ENCODE measurements at places on chromosomes 3 and 15. TPM values are rescaled to one million over a fixed set of nuclear protein-coding genes. Genes with fewer than 3 reads are reported as not detected.
A peak's percentile ranks its signal among the peaks of the same experiment; 100 is the strongest.

GRCh38 chr15:50148362-50148963, 29.4 kb upstream of the ATP8B4 start:
- no peak for DNase-seq

DNA sequence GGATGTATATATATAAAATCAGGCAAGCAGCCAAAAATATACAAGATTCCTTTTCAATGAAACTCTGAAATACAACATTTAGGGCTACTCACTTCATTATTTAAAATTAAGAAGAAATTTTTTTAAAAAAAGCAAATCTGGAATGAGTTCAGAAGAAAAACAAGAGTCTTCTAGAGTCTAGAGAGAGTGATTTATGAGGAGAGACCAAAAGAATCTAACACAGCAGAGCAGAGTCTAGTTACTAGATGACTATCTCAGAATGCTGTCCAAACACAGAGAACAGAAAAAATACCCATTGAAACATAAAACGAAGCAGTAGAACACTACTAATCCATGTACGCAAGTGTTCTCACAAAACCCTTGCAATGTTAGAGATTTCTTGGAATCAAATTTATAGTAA, 275.2 kb upstream of the CBLB start:
- DNase-seq: no peak

Gene GABRG3
- not detected for total RNA-seq

Gene CACNA1D
- total RNA-seq: 0.31 TPM

DNA sequence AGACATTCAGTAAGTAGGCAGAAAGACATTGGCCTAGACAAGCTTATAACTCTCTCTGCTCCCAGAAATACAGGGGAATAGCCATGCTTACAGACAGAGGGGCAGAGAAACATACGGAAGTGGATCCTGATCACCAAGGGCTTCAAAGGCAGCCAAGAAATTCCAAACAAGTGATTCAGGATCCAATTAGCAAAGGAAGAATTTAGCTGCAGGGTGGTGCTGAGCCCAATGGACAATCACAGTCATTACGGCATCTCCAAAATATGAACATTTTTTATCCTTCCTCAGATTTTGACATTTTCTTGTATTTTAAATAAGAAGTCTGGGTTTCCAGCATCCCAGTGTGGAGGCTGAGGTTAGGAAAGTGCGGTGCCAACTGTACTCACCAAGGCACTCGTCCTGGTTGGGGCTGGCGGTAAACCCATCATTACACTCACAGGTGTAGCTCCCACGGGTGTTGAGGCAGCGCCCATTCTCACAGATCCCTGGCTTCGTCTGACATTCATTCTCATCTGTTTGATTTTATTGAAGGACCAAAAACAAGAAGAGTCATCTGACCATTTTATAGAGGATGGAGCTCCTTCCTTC, 96.8 kb downstream of the DUT start:
- no peak for DNase-seq

DNA sequence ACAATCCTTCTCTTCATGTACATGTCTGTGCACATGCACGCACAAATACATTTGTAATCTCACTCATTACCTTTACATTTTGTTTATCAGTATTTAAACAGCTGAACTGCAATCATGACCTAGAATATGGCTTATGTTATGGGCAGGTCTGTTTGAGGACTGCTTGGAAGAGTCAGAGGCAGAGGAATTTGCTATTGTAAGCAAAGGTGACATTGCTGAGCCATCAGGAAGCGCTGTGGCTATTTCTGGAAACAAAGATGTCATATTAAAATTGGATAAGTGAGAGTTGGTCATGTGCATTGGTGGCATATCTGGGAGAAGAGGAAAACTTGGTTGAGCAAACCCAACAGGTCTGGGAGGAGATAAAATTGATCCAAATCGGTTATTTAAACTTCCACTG, 41.6 kb downstream of the USF3 start:
- no peak for DNase-seq

DNA sequence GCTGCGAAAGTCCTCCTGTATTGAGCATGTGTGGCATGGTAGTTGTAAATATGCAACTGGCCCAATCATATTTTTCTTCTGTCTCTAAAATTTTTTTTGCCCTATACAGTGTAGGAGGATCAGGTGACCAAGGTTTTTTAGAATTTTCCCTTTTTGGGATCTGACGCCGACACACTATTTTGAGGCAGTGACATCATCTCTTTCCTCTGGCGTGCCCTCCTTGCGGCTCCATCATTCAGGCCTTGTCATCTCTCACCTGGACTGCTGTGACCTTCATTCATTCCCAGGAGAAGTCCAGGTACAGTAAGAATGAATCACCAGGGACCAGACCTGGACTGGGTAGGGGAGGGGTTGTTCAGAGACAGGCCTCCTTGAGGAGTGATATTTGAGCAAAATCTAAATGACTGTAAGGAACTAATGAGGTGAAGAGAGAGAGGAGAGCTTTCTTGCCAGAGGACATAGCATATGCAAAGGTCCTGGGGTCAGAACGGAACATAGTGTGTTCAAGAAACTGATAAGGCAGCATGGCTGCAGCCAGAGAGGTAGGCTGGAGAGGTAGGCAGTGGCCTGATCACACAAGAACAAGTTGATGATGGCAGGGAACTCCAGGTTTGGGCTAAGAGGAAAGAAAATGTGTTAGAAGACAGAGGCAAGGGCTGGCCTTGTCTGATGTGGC, 38.7 kb downstream of the ARNT2 start:
- DNase-seq: no peak

DNA sequence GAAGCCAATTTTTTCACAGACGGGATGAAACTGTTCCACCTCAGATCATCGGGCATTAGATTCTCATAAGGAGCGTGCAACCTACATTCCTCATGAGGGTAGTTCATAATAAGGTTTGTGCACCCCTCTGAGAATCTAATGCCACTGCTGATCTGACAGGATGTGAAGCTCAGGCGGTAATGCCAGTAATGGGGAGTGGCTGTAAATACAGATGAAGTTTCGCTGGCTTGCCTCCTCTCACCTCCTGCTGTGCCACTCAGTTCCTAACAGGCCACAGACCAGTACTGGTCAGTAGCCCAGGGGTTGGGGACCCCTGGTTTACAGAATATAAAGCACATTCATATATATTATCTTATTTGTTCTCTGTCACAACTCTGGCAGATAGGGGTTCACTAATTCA, 2.1 kb upstream of the LIMD1 start:
- no peak for DNase-seq

- no peak for DNase-seq
Measured at GRCh38 chr3:4751502-4752101, 227.6 kb upstream of the BHLHE40 start.

GRCh38 chr3:69212411-69213160, 90.2 kb upstream of the LMOD3 start:
- DNase-seq: no peak

DNA sequence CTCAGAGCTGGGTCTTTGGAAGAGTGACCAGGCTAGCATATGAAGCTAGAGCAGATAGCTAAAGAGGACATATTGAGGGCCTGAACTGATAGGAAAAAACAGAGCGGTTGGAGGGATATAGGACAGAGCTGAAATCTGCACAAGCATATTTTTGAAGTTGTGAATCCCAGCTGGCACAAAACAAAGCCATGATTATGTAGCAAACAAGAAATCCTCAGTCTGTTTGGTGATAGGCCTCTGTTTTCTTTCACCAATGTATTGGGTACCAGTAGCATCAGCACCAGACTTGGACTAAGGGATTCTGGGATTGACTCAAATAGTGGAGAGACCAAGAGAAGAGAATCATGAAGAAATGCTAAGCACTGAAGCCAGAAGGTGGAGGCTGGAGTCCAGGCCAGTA, 151.0 kb downstream of the FAM43A start:
- no peak for DNase-seq

GRCh38 chr15:100806157-100806556, 73.5 kb upstream of the ALDH1A3 start:
- DNase-seq: no peak

Gene GNAT1
- total RNA-seq: not detected

GRCh38 chr15:101014921-101015841, 96.0 kb downstream of the LRRK1 start:
- peak; percentile 78 for DNase-seq

DNA sequence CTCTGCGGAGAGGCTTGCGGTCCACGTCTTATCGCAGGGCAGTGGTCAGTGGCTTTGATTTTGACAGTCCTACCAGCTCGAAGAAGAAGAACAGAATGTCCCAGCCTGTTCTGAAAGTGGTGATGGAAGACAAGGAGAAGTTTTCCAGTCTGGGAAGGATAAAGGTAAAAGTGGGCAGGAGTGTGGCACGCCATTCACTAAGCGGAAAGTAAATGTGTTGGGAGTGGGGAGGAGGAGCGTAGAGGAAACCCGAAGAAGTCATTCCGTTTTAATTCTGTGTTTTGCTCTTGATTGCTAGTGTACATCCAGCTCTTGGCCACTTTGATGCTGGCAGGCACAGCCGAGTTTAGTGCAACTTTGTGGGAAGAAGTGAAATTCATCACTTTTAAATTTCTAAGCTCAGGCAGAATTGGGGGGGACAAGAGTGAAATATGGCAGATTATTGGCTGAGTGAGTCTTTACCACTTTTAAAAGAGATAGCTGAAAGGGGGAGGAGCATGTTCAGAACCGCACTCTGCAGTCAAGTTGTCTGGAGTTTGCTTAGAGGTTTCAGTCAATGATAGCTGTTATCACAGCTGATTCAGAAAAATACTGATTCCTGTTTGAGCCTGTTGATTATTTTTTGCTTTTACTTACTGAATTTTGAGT, 1.8 kb downstream of the ARHGEF26 start:
- DNase-seq: no peak

Gene XXYLT1
- total RNA-seq: 10.8 TPM

DNA sequence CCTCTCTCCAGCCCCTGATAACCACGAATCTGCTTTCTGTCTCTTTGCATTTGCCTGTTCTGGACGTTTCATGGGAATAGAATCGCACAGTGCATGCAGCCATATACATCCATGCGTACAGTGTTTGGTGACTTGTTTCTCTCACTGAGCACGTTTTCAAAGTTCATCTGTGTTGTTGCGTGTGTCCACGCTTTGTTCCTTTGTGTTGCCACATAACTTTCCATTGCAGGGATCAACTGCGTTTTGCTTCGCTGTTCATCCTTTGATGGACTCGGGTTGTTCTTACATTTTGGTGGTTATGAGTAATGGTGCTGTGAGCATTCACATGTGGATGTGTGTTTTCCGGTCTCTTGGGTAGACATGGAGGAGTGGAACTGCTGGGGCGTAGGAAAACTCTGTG, 56.4 kb upstream of the TAMM41 start:
- no peak for DNase-seq

Gene GOLGA8R
- total RNA-seq: 9.5 TPM

GRCh38 chr3:138148503-138148902, 16.3 kb upstream of the A4GNT start:
- no peak for DNase-seq

- DNase-seq: no peak
Measured at GRCh38 chr3:160948273-160948672, 156.9 kb downstream of the B3GALNT1 start.

- no peak for DNase-seq
Measured at GRCh38 chr3:144466114-144466513, 494.5 kb downstream of the DIPK2A start.

DNA sequence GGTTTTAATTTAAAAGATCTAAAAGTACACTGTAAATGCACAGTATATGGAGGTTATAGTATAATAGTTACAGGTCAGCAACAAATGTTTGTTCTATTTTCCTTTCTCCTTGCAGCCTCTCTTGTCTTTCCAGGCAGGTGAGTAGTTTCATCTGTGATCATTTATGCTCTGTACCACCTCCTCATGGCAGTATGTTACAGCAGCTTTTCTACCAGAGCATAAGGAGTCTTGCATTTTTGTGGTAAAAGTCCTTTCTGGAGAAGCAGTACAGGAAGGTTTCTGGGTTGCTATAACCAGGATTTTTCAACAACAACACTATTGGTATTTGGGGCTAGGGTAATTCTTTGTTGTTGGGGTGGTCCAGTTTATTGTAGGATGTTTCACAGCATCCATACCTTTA, 59.5 kb downstream of the ZNF609 start:
- DNase-seq: no peak

Gene HTR3E
- not detected for total RNA-seq

Gene GDPGP1
- total RNA-seq: 12.1 TPM

DNA sequence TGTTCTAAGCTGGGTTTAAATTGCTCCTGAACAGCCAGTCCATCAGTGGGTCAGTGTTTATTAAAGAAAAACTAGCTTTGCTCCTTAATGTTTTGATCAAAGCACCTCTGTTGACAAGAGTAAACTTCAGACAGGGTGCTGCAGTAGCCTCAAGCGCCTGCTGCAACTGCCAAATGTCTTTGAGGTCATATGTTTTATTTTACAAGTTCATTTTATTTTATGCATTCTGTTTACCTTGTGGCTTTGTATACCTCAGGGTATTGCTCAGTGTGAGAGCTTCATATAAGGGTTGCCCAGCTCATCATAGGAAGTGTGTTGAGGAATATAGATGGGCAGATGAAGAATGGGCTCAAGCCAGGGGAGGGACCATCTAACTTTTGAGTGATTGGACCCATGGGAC, 8.5 kb downstream of the MYZAP start:
- no peak for DNase-seq

GRCh38 chr3:127409421-127410136, 121.7 kb upstream of the PRR20G start:
- DNase-seq: no peak

GRCh38 chr3:14539742-14540491, at the start of gene GRIP2:
GRIP2 (minus strand) TSS chr3:14540342; CDS start chr3:14540308, 34 bp downstream.
- DNase-seq: no peak

Gene GHSR
- not detected for total RNA-seq

DNA sequence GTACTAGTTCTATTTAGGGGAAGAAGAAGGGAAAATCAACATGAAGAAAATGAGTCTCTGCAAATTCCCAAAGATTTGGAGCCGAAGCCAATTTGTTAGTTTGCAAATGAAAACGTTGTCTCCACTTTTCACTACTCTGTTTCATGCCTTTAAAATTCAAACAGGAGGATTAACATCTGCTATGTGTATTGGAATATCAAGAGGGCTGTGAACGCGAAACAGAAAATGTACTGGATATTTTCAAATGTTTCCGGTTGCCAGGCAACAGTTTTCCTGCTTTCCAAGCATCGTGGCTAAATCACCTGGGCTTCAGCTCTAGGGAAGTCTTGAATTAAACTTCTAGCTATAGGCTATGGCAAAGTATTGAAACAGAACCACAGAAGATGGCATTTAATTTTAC, 172.8 kb downstream of the KCNMB2 start:
- no peak for DNase-seq

DNA sequence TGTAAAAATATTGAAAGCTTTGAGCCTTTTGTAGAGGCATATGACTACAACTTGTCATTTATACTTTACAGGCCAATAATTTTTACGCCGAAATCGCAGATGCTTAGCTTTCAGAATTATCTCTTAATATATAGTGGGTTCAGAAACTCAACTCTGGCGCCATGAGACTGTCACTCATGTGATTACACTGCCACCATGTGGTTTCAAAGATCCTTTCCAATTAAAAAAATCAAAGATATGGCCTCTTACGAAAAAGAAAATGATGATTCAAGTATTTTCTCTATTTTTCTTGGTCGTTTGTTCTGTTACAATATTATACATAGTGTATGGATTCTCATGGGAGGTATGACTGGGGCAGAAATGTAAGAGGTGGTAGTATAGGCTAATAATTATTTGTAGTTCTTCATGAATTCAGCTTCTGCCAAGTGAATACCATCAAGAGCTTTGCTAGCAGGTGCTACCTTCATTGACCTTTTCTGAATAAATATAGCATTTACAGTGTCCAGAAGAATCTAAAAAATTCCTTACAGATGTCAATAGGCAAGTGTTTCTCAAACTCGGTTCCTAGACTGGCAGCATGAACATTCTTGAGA, 751.7 kb upstream of the GOLIM4 start:
- no peak for DNase-seq

- no peak for DNase-seq
Measured at GRCh38 chr3:11818033-11818432, 28.7 kb downstream of the TAMM41 start.

Data from activated CD8-positive, alpha-beta T cell treated with anti-CD3 and anti-CD28 coated beads, Interleukin-2, amount 10 ng/mL, durations not matched to agents 7 days and 5 days (primary cell).